ENCODE measurements at places on chromosomes 11 and 22.

DNA sequence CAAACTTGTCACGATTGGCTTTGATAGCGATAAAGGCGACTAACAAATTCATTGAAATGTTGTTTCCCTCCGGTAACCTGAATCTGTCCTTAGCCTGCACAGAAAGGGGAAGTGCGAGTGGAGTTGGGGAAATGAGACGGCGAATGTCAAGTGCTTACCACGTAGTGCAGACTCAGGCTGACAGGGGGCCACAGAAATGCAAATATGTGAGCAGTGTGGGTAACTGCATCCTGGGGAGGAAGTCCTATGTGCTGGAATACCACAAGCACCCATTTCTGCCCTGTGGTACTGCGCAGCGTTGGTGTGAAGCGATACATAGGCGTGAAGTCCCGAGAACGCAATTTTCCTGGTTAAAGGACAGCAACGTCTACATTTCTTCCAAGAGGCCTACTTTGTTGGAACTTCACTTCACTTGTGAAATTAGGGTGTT is 869 bp upstream of the EIF4ENIF1 start:
- DNase-seq = peak; percentile 45

DNA sequence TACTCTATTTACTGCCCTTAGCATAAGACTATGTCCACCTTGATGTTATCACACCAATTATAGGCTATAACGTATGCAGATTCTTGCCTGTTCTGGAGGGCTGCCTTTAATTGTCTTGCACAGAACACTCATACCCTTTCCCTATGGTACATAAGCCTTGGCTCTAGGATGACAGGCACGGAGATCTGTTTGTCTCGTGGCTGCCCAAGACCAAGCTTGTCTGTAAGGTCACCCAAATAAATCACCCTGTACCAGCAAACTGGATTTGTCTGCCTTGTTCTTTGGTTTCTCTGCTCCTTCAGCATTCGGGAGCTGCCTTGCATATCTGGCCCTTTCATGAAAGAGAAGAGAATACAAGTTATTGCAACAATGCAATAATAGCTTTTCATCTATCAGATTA is 7.5 kb upstream of the TSGA10IP start:
- no peak for DNase-seq

DNA sequence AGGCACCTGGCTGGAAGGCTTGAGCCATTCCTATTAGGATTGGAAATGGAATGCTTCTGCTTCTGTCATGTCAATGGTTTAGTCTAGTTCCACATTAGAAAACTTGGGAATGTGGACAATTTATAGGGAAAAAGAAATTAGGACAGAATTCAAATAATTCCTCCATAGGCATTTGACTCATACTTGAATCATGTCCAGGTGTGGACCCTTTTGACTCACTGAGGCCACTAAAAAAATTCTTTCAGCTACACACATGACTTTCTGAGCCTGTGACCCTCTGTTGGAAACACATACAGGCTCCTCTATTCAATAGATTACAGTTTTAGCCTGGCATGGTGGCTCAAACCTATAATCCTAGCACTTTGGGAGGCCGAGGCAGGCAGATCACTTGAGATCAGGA is 100.5 kb downstream of the RASSF10 start:
- no peak for DNase-seq

DNA sequence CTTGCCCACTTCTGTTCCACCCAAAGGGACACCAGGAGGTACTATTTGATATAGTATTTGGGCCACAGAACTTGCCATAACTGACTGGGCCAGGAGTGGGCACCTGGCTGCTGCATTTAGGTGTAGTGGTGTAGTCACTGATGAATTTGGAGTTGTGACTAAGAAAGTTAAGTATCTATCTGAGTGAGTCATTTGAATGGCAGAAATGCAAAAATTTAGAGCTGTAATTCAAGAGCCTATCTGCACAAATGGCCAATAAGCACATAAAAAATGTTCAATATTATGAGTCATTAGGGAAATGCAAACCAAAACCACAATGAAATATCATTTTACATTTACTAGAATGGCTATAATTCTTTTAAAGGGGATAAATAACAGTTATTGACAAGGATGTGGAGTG is 14.7 kb downstream of the GLYATL2 start:
- DNase-seq = no peak

GRCh38 chr11:126722006-126722736 is 278.4 kb downstream of the KIRREL3 start:
- DNase-seq = no peak

DNA sequence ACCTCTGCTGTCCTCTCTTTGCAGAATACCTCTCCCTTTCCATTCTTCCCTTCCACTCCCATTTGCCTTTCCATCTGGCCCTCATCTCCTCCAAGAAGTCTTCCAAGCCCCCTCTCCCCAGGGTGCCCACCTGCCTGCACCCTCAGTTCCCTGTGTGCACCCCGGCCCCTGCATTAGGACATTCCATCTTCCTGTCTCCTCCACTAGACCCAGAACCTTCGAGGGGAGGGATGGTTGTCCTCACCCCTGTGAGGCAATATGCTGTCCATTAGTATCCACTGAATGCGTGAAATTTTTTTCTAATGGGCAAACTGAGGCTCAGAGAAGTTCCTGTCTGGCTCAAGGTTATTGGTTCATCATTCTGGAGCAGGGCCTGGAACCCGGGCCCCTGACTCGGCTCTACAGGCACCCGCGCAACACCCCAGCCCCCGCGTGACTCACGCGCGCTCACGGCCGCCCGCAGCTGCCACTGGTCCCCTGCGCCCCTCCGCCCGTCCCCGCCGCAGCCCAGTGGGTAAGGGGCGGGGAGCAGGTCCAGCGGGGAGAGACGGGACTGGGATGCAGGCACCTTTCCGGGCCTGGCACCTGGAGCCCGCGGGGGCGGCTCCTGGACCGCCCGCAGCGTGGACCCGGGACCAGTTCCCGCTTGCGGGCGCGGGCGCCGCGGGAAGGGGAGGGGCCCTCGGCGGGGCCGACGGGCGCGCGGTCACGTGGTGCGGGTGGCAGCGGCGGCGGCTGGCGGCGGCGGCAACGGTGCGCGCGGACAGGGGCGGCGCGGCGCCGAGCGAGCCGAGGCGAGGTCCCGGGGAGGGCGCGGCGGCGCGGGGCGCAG is 7.0 kb downstream of the SEPTIN3 start:
- peak; percentile 17 for DNase-seq

GRCh38 chr11:120324932-120325810 is at the start of gene TLCD5:
Gene TLCD5, plus strand, starts transcription at chr11:120325299. Its CDS starts 2,143 bp downstream, at chr11:120327442.
- DNase-seq = no peak

- no peak for DNase-seq
Observed at GRCh38 chr11:48034926-48035871, 54.8 kb downstream of the PTPRJ start.

DNA sequence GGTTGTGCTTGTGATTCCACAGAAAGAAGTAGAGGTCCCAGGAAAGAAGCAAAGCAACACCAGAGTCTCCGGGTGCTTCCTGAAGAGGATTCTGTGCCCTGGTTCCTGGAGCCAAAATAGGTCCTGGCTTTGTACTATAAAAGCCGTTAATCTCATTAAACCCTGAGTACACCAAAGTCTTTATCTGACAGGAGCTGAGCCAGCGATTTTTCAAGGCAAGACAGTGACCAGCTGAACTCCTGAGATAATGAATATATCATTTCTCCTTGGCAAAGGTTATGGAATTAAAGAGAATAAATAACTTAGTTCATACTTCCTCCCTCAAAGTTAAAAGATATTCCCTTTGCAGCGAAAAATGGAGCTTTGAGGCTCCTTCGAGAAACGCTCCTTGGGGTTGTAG is 5.2 kb downstream of the TMEM138 start:
- DNase-seq = no peak

DNA sequence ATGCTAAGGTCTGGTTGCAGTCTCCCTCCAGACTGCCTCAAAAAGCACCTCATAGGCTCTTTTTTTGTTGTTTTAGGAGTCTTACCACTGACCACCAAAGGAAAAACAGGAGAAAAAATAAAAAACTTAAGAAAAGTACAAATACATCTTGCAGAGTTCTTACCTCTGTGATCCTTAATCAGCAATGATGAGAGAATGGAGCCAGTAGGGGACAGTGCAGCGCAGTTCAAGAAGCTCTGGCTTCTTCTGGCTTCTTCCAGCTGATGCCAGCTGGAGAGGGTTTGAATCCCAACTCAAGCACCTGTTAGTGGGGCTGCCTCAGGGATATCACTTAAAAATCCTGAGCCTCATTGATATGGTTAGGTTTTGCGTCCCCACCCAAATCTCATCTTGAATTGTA is 223.3 kb upstream of the ISX start:
- DNase-seq = no peak

DNA sequence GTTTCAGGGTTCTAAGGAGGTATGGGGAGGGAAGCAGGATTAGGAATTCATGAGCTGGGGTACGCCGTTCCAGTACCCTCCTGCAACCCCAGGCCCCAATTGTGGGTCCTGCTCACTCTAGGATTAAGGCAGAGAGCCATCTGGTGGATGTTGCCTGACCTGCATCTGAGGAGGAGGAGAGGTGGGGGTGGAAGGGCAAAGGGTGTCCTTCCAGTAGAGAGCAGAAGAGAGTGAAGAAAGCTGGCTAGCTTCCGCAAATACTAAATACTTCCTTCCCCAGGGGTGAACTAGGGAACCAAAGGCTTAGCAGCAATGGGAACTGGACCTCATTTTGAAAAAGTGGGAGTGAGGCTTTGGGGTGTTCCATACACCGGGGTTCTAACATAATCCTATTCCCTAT is 10.6 kb downstream of the LRRC51 start:
- DNase-seq = peak; percentile 27

DNA sequence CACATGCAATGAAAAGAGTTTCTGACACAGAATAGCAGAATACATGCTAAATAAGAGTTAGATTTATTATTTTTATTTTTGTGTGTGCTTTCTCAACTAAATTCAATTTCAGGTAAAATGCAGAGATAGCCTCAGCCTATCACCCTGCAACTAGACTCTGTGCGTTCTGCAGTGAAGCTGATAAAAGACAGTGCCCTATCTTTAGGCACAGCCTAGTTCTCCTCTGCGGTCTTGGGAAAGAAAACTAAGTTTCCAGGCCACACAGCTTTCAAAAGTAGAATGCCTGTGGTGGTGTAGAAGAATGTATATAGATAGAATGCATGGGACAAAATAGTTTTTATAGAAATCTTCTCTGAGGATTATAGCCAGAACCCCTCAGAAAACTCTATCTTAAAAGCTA is 12.0 kb upstream of the MMP1 start:
- DNase-seq = no peak

GRCh38 chr11:113697756-113698407 is 8.2 kb downstream of the TMPRSS5 start:
- no peak for DNase-seq

DNA sequence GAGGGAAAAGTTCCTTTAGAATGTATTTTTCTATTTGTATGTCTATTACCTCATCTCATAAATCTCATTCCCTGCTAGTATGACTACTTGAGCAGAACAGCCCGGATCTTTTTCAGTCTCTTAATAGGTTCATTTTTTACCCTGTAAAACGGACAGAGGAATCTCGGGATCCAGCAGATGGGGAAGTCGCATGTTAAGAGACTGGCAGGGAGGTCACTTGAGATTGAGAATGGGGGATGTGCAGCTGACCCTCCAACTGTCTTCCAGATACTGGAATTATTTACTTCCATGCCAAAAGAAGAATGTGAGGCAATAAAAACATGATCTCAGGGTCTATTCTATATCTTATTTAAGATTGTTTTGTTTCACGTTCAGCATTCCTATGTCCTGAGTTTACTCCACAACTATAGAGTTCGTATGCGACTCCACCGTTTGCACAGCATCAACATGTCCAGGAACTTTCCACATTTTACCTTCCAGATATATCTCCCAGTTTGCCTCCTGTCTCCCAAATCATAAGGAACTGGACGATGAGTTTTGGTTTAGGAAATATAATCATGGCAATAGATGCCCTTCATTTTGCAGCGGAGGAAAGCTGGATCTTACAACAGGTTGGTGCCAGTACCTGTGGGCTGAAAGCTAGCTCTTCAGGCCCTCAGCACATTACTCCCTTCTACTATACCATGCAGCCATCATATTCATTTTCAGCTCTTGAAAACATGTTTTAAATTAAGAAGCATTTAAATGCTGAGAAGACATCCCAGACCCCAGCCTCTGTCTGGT is 181.5 kb downstream of the MAML2 start:
- no peak for DNase-seq

DNA sequence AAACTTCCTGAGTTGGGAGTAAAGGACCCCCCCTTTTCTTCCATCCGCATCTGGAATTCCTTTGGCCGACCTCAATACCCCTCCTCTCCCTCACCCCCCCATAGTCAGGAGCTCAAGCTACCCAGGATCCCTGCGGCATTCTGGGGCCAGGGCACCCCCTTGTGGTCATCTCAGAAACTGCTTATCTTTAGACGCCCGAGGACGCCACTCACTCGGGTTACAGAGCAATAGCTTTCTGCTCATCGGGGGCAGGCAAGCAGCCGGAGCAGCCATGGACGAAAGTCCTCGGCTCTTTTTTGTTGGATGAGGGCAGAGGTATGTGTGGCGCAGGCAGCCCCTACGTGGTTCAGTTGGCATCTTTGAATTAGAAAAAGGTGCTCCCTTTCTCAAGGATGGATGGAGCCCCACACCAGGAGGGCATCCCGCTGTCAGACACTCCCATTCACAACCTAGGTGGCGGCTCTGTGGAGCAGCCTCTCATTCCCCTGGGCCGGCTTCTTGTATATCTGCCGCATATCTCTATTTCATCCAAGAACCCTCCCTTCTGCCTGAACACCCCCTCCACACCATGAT is 2.3 kb downstream of the C1QTNF5 start:
- no peak for DNase-seq

DNA sequence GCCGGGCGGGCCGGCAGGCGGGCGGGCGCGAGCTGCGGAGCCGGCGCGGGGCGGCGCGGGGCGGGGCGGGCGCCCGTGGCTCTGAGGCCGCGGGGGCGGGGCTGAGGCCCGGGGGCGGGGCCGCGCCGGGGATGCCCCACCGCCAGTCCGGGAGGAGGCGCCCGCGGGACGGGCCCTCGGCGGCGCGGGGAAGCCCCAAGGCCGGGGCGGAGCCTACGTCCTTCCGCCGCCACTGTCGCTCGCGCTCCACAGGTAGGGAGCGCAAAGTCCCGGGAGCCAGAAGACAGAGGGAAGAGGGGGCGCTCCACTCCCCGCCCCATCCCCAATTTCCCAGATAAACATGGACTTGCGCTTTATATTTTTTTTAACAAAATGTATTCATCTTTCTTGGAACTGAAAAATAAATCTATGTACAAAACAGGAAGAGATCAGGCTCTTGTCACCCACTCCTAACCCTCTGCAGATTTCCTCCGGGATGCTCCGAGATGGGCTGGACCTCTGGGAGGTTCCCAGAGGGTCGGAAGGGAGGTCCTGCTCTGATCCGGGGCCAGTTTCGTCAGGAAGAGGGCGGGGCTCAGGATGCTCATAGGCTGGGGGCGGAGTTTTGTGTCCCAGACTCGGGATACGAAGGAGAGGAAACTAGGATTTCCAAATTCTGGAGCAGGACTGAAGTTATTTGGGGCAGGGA is at the start of gene MAP4K2:
MAP4K2 (minus strand) TSS at position 57 of the 688 bp plus-strand sequence. CDS start 65 bp downstream, outside the sequence.
- peak; percentile 80 for DNase-seq

- DNase-seq = peak; percentile 39
Observed at GRCh38 chr11:75428281-75428724, 4.7 kb downstream of the KLHL35 start.

Data from T-helper 22 cell (primary cell).